ENCODE measurements at places on chromosomes 6 and 20.

DNA sequence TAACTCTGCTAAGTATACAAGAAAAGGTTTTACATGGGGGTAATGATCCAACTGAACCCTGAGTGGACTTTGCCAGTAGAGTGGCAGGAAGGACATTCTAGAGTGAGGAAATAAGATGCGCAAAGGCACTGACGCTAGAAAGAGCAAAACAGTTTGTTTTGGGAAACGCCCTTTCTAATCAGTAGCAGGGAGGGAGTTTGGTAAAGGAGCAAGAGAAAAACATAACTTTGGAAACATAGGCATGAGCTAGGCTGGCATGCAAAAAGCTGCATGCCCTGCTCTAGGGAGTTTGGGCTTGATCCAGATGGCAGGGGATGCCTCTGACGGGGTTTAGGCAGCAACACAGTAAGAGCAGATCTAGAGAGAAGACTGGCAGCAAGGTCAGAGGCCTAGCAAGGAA, 135.2 kb downstream of the DST start:
- peak; percentile 7 for DNase-seq

DNA sequence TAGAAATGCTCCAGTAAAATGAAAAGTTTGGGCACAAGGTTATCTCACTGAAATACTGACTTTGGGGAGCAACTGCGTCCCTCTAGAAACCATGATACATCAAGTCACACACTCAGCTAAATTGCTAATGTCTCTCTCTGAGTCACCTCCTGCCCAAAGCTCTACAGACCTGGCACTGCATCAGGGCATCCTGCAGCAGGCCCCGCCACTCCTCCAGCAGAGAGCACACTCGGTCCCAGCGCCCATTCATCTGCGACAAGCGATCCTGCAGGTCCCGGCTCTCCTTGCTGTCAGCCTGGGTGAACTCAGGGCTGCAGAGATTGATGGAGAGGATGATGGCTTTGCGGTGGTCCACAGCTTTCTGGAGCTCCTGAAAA, 329.0 kb downstream of the ESR1 start:
- DNase-seq: no peak

- no peak for DNase-seq
Observed at GRCh38 chr6:38499529-38500096, 140.1 kb downstream of the BTBD9 start.

DNA sequence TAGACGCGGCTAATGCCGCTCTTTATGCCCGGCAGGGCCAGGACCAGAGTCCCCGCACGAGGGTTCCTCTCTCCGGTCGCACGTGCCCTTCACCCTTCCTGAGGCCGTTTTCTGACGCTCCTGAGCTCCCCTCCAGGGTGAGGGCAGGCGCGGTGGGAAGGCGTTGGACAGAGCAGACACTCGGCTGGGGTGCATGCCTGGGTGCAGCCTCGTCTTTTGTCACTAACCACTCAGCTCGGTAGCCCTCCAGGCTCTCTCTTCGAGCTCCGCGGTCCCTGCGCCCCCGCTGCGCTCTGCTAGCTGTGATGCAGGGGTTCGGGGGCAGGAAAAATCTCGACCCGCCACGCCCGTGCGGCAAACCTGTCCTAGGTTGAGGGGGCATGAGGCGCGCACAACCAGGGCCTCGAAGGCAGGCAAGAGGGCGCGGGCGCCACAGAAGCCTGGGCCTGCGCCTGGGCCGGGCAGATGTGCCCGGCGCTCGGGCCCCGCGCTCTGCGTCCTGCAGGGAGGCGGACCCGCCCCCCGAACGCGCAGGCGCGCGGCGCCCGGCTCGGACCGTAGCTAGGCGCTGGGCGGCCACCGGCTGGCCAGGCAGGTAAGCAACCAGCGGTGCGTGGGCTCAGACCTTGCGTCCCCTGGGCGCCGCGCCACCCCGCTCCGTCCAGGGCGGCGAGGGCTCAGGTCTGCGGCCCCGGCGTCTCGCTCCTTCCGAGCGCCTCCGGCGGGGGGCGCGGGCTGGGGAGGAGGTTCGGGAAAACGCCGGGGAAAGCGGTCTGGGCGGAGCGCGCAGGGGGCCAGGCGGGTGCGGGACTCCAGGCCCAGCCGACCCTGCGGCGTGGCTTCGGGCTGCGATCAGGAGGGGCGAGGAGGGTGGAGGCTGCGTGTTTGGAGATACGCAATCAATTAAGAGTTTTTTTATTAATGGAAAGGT, at the start of gene L3MBTL1:
Gene L3MBTL1, plus strand, starts transcription at position 548 of the 931 bp plus-strand sequence. CDS start 5,807 bp downstream, outside the sequence.
- DNase-seq: peak; percentile 91

DNA sequence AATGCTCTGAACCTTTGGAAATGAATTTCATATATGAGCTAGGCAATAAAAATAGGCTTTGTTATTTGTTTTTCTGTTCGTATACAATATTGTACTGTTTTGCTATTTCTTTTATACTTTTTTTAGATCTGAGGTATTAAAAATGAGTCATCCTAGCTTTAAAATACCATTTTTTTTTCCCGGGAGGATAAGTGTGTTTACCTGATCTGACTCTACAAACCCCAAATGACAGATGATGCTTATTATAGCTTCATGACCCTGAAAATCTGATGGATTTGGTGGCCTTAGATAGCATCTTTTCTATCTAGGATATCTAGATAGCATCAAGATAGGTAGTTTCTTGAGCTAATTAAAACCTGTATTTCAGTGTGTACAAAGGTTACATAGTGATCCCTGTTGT, 206.4 kb downstream of the DTNBP1 start:
- DNase-seq: no peak

DNA sequence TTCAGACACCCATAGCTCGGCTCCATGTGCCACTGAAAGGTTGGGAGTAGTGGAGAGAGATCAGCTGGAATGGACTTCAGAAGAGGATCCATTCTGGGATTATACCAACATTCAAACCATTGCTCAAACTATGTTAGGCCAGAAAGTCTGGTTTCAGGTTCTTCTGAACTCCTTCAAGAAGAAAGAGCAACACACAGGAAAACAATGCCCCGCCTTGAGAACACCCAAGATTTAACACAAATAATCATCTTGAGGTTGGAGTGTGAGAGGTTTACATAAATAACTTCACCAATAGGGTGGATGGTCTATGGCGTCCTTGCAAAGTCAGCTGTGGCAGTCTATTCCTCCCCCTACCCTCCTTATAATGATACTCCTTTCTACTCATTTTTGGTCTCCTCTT, 211.6 kb upstream of the SUPT3H start:
- no peak for DNase-seq

DNA sequence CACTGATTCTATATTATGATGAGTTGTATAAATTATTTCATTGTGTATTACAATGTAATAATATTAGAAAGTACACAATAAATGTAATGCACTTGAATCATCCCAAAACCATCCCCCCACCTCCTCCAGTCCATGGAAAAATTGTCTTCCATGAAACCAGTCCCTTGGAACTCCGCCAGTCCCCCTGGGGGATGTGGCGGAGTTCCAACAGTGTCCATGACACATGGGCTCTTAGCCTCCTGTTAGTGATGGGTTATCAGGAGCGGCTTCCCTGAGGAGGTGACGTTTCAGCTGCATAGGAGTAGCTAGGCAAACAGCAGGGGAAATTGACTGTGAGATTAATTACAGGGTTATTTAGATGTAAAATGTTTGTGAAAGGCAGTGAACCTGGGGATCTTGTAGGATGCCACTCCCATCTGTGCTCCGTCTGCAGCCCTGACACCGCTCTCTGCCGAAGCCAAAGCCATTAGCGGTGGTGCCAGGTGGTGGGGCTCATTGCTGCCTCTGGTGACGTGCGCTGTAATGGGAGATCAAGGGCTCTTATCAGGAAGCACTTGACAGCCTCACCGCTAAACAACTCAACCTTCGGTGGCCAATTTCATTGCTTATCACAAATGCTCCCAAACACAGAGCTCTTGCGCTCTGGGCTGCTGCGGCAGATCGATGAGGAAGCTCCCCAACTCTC, 81.6 kb upstream of the MC3R start:
- DNase-seq: no peak

DNA sequence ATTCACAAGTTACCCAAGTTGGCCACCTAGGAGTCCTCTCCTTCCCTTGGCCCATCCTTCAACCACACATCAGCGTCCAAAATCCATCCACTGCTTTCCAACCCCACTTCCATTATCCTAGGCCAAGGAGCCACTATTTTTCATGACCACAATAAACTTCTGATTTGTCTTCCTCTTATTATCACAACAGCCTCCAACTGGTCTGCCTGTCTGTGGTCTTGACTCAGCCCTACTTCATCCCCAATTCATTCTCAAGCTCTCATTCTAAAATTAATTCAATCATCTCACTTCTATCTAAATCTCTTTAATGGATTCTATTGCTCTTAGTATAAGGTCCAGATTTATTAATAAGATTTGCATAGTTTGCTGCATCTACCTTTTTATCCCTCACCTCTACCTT, 189.0 kb upstream of the PRDM1 start:
- DNase-seq: no peak

DNA sequence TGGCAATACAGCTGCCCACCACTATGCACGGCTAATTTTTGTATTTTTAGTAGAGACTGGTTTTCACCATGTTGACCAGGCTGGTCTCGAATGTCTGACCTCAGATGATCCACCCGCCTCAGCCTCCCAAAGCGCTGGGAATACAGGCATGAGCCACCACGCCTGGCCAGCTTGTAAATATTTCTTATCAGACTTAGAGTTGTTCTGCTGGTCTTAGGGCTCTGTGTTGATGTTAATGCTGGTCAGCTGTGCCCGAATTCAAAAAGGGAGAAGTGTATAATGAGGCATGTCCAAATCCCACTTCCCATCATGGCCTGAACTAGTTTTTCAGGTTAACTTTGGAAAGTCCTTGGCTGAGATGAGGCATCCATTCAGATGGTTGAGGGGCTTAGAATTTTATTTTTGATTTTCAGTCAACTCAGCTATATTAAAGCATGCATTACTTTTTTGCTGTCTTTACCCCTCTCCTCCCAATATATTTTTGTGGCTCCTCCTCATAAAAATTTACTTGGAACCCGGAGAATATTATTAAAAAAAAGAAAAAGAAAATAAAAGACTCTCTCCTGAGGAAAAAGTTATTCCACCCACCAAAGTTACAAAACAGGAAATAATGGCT, 47.7 kb downstream of the ADAT2 start:
- no peak for DNase-seq

- peak; percentile 37 for DNase-seq
Observed at GRCh38 chr20:62318400-62319345, 15.9 kb downstream of the ADRM1 start.

- DNase-seq: no peak
Observed at GRCh38 chr6:168078175-168078942, 653 bp downstream of the FRMD1 start.

- peak; percentile 58 for DNase-seq
Observed at GRCh38 chr6:11094411-11094851, 797 bp downstream of the SMIM13 start.

DNA sequence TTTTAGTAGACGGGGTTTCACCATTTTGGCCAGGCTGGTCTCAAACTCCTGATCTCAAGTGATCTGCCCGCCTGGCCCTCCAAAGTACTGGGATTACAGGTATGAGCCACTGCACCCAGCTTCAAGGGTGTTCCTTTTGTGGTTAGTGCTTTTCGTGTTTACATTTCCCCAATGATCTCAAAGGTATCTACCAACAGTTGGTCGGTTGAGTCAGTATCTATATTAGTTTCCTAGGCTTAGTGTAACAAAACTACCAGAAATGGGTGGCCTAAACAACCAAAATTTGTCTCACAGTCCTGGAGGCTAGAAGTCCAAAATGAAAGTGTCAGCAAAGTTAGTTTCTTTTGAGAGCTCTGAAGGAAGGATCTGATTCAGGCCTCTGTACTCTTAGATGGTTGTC, 30.1 kb downstream of the CASP8AP2 start:
- no peak for DNase-seq

- DNase-seq: no peak
Observed at GRCh38 chr6:153662982-153663381, 376.1 kb upstream of the OPRM1 start.

GRCh38 chr6:26358511-26358981, 6.5 kb upstream of the BTN3A2 start:
- no peak for DNase-seq

DNA sequence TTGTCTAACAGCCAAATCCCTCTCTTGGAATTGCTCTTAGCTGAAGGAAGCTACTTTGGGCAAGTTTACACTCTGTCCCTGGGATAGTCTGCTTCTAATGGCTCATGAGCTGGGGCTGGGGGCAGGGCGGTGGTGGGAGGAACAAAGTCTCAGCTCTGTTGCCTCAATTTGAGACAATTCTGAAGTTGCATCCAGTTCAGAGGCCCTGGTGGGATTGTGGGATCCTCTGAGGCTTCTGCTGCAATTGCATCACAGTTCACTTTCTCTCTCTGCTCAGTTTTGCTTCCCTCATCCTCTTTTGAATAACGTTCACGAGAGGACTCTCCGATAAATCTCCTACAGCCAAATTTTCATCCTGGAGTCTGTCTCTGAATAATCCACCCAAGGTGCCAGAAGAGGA, 440.6 kb upstream of the SLC35B3 start:
- DNase-seq: no peak

- no peak for DNase-seq
Observed at GRCh38 chr6:90383196-90383822, 86.7 kb upstream of the BACH2 start.

- no peak for DNase-seq
Observed at GRCh38 chr20:40464731-40465208, 224.3 kb downstream of the MAFB start.

DNA sequence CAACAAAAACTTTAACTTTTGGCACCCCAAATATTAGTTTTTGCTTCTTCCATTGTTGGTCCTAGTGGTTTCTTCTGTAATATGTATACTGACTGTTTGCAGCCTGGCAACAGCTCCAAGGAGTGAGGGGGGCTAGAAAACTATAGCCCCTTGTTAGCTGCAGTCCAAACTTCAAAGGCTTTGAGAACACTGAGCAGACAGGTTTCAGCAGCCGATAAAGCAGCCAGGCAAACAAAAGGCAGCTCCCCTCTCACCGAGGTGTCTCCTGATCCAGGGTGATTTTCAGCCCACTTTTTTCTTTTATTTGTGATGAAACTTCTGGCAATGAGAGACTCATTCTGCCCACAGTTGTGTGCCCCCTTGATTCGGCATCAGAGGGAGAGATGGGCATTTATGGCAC, 80.7 kb downstream of the OLIG3 start:
- DNase-seq: no peak

GRCh38 chr6:154298297-154298696, 58.3 kb downstream of the IPCEF1 start:
- no peak for DNase-seq

DNA sequence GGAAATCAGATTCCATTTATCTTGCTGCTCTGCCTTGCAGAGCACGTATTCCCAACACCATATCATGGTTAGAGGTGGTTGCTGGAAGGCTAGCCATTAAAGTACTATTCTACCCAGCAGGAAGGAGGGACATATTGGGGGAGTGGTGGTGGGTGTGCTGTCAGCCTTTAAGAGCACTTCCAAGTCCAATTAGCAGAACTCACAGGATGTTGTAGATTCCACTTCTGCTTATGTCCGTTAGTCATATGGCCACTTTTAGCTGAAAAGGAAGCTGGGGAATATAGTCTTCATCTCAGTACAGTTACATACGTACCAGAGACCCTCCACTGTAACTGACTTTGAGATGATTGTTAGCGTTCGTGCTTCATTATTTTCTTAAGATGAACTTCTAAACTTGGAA, 94.4 kb downstream of the SAMD3 start:
- DNase-seq: no peak

DNA sequence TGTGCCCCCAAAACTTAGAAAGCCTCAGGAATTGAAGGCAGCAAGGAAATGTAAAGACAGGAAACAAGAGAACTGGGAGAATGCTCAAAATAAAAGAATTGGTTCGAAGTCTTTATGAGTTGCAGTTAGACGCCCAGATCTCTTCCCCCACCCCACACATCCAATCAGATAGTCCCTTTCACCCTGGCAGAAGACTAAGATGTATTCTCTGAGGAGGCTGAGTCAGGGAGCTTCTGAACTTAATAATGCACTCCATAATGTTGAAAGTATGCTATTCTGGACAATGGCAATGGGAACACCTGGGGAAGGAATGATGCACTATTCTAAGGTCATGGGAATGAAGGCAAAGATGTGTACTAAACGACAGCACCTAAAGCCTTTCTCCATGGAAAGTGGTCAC, 173.6 kb downstream of the MTFR2 start:
- peak; percentile 28 for DNase-seq

Measured in AG20443 (cell line).